ENCODE measurements at places on chromosomes 6 and 20.

DNA sequence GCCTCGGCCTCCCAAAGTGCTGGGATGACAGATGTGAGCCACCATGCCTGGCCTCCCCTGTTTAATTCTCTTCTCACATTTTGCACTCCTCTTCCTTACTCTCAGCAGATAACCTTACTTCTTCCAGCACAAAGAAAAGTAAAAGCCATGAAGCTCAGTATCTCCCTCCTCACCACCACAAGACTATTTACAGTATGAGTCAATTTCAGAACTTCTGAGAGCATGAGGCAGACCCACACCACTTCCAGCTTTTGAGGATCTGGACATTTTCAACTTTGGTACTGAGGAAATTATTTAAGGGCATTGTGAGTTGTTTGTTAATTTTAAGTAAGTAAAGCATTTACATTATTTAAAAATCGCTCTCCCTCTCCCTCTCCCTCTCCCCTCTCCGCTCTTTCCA, 8.0 kb upstream of the SNX3 start:
- no peak for DNase-seq

- DNase-seq, result no peak
Observed at GRCh38 chr6:78363688-78364087, 503.7 kb upstream of the IRAK1BP1 start.

DNA sequence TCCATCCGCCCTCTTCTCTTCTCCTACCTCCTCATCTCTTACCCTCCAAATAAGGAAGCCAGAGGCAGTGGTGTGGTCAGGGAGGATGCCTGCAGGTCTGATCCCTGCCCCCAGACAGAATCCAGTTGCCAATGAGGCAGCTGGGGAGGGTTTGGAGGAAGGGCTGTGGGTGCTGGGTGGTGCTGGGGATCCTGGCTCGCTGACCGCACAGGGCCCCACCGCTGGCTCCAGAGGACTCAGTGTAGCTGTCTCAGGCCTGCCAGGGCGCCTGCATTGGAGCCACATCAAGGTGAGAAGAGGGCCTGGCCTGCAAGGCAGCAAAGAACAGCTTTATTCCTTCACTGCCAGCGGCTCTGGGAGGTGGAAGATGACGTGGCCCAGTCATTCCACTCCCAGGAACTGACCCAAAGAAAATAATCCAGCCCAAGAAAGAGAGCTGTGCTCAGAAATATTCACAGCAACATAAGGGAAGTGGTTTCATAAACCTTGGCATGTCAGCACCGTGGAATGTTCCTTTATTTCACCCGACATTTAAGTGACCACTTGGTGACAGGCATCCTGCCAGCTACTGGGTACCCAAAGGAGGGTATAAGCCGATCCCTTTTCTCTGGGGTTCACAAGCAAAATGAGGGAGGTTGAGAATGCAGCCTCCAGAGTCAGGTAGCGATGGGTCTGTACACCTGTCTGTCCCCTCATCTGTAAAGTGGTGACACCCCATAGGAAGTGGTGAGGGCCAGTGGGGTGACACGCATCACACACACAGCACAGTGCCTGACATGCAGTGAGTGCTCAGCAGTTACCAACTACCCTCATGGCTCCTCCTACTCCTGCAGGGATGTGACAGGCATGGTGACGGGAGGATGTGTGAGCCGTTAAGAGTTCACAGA, 125.1 kb downstream of the SNX5 start:
- no peak for DNase-seq

GRCh38 chr20:57412347-57413029, 21.3 kb downstream of the RBM38 start:
- DNase-seq, result no peak
